ENCODE measurements at places on chromosomes 2 and 18. TPM values are rescaled to one million over a fixed set of nuclear protein-coding genes. Genes with fewer than 3 reads are reported as not detected.

The MAT2A gene
- total RNA-seq: 393 TPM

- H3K4me3 ChIP-seq: no peak overlapping the region
- H3K4me1 ChIP-seq: no peaks in the 10 kb centered on the region
- DNase-seq: no peak
- H3K27me3 ChIP-seq: no peaks in the 10 kb centered on the region
- no peak overlapping the region for H3K27ac ChIP-seq
These were observed 143.9 kb downstream of the L3MBTL4 start for GRCh38 chr18:6270771-6271216.

GRCh38 chr2:185859506-185859905 is 120.9 kb downstream of the FSIP2 start:
- H3K36me3 ChIP-seq: no peaks in the 10 kb centered on the region
- no peak overlapping the region for H3K27ac ChIP-seq
- DNase-seq: no peak
- no peaks in the 10 kb centered on the region for H3K27me3 ChIP-seq

- H3K36me3 ChIP-seq: no peaks in the 10 kb centered on the region
- H3K27me3 ChIP-seq: no peaks in the 10 kb centered on the region
- no peaks in the 10 kb centered on the region for H3K4me1 ChIP-seq
- peak; percentile 63 for DNase-seq
These were observed 27.2 kb downstream of the CROCC2 start for GRCh38 chr2:240933048-240933965.

DNA sequence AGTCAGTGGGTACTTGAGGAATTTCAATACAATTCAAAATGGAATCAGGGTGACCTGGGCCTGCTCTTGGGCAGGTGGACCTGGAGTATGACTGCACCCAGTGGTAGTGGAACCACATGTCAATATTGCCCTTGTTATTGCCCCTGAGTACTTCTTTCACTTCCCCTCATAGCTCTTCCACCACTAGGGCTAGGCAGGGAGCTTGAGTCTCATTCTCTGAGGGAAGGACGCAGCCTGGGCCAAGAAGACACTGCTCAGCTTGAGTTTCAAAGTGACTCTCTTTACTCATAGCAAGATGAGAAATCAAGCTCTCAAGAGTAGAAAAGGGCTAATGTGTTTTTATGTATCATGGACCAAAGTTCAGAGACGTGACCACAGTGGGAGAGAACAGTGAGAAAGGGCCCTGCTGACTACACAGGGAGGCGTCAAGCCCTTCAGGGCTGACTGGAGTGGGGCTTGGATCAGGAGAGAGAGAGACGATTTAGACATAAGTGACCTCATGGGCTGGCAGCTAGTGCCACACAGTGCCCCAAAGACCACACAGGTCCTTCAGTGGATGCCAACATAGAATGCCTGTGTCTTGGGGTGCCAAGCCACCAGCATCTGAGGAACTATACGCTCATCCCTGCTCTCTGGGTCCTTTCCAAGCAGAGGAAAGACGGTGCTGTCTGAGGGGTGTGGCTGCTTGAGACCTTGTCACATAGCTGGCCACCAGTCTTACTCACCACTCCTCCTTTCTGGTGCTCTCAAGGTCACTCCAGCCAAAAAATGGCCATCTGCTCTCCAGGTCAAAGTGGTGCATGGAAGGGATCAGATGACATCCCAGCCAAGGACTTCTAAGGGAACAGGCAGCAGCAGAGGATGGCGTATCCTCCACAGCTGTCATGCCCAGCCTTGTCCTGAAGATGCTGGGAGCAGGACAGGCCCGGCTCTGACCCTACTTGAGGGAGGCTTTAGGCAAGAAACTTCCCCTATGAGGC is 13.0 kb downstream of the PTMA start:
- H3K27ac ChIP-seq: no peak overlapping the region
- H3K4me1 ChIP-seq: no peaks in the 10 kb centered on the region
- H3K4me3 ChIP-seq: no peak overlapping the region
- no peak for DNase-seq
- H3K27me3 ChIP-seq: no peaks in the 10 kb centered on the region

- no peaks in the 10 kb centered on the region for H3K4me1 ChIP-seq
- H3K36me3 ChIP-seq: no peaks in the 10 kb centered on the region
- no peak overlapping the region for H3K27ac ChIP-seq
- no peak for DNase-seq
These were observed 154.3 kb upstream of the FN1 start for GRCh38 chr2:215590010-215590745.

The TP53I3 gene
- 30.2 TPM for total RNA-seq

GRCh38 chr2:980176-980575 is 29.5 kb downstream of the SNTG2 start:
- H3K27me3 ChIP-seq: no peaks in the 10 kb centered on the region
- H3K4me1 ChIP-seq: no peaks in the 10 kb centered on the region
- no peak overlapping the region for H3K27ac ChIP-seq
- no peaks in the 10 kb centered on the region for H3K36me3 ChIP-seq
- no peak for DNase-seq

DNA sequence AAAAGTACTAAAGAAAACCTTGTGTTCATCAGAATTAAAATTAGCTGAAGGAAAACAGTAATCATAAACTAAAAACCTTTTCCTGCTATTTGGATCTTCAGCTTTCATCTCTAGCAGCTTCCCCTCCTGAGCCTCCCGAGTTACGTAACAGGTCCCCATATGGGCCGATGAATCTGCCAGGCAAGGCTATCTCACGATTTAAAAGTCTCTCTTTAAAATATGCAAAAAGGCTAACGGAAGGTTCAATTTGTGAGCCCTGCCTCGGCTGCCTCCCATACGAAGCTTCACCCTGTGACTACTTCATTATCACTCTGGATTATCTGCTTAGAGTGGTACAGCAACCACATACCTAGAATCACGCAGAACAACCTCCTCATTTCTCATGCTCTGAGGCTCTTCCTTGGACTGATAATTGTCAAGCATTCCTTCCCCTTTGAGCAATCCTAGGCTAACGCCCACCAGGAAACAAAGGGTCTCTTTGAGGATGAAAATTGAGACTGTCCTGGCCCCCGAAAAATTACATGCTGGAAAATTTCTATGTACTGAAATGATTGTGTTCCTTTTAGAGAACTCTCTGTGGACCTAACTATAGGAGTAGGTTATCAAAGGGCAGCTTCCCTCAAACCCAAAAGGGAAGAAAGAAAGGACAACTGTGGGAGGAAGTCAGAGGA is 147.4 kb downstream of the ZEB2 start:
- H3K36me3 ChIP-seq: no peaks in the 10 kb centered on the region
- H3K4me3 ChIP-seq: no peak overlapping the region
- no peaks in the 10 kb centered on the region for H3K4me1 ChIP-seq
- H3K27ac ChIP-seq: no peak overlapping the region
- no peaks in the 10 kb centered on the region for H3K27me3 ChIP-seq

DNA sequence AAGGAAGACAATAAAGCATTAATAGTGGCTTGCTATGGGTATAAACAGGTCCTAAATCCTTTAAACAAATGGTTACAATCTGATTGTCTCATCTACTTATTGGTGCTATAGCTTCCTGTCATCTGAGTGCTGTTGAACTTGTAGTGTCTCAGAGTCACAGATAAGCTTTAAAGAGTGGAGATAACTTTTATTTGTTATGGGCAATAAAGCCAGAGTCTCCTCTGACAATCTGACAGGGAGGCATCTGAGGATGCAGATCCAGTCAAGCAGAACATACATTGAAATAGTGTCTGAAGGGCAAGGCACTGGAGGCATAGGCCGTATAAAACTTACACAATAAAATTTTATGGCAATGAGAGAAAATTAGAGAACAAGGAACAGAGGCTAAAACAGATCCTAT is 1132.4 kb upstream of the CDH2 start:
- H3K4me3 ChIP-seq: no peak overlapping the region
- H3K4me1 ChIP-seq: no peaks in the 10 kb centered on the region
- H3K27me3 ChIP-seq: no peaks in the 10 kb centered on the region
- DNase-seq: no peak
- no peak overlapping the region for H3K27ac ChIP-seq

The DIS3L2 gene
- total RNA-seq: 14.8 TPM

The TAF1B gene
- 11.4 TPM for total RNA-seq

The GAL3ST2 gene
- not detected for total RNA-seq

DNA sequence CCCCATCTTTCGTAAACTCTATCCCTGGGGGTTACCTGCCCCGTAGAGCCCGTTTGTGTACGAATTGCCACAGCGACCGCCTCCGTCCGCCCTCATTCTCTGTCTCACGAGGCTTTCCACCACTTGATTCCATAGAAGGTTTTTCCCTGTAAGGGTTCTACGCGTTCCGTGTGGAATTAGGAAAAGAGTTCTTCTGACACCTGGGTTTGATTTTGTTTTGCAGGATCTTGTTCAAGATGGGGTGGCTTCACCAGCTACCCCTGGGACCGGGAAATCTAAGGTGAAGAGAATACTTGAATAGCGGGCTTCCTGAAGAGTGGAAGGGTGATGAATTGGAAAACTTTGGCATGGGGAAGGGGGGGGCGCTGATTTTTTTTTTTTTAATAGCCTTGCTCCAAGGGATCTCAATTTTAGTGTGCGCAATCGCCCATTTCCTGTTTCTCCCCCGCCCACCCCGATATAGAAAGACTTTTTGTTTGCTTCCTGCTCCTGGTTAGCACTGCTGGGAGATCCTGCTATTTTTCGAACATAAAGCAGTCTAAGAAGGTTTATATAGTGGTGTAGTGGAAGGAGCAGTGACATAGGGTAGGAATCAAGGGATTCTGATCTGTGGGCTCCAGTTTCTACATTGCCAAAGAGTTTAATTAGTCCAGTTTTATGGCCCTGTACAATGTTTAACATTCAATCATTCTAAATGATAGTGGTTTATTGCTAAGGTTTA is 564 bp downstream of the GCC2 start:
- no peaks in the 10 kb centered on the region for H3K36me3 ChIP-seq
- peak overlapping the region; percentile 94 for H3K27ac ChIP-seq
- no peak for DNase-seq
- peaks cover 7% of the 10 kb centered on the region for H3K4me1 ChIP-seq
- H3K4me3 ChIP-seq: peak overlapping the region; percentile 89

DNA sequence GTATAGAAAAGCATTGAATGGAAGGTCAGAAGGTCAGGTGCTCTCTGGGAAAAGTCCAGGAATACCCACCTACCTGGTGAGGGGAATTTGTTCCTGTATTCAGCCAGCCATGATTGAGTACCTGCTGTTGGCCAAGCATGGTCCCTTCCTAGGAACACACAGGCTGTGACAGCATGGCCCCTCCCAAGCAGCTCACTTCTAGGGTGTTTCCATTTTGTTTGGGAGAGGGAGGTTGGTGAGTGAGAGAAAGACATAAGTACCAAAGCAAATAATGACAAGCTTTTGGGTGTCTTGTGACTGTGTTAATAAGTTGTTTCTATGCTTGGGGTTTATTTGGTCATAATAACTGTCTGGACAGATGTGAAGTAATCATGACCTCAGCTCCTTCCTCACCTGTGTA is 46.3 kb downstream of the CABLES1 start:
- H3K27ac ChIP-seq: no peak overlapping the region
- H3K27me3 ChIP-seq: no peaks in the 10 kb centered on the region
- no peaks in the 10 kb centered on the region for H3K4me1 ChIP-seq
- no peaks in the 10 kb centered on the region for H3K36me3 ChIP-seq
- no peak overlapping the region for H3K4me3 ChIP-seq

DNA sequence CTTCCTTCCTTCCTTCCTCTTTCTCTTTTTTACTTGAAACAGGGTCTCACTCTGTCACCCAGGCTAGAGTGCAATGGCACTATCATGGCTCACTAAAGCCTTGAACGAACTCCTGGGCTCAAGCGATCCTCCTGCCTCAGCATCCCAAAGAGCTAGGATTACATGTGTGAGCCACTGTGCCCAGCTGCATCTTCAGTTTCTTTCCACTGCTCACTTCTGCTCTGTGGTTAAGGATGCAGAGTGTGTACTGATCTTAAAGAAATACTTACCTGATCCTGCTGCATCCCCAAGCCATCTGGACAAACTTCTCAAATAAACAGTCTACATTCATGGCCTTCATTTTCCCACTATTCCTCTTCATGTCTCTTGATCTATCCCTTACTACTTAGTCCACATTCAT is 13.0 kb downstream of the DPP4 start:
- no peak overlapping the region for H3K4me3 ChIP-seq
- no peaks in the 10 kb centered on the region for H3K36me3 ChIP-seq
- no peaks in the 10 kb centered on the region for H3K27me3 ChIP-seq
- no peaks in the 10 kb centered on the region for H3K4me1 ChIP-seq
- H3K27ac ChIP-seq: no peak overlapping the region

- DNase-seq: no peak
- H3K27me3 ChIP-seq: no peaks in the 10 kb centered on the region
- H3K36me3 ChIP-seq: no peaks in the 10 kb centered on the region
- H3K4me1 ChIP-seq: no peaks in the 10 kb centered on the region
- H3K27ac ChIP-seq: no peak overlapping the region
These were observed 172.9 kb upstream of the CCDC150 start for GRCh38 chr2:196466581-196466980.

DNA sequence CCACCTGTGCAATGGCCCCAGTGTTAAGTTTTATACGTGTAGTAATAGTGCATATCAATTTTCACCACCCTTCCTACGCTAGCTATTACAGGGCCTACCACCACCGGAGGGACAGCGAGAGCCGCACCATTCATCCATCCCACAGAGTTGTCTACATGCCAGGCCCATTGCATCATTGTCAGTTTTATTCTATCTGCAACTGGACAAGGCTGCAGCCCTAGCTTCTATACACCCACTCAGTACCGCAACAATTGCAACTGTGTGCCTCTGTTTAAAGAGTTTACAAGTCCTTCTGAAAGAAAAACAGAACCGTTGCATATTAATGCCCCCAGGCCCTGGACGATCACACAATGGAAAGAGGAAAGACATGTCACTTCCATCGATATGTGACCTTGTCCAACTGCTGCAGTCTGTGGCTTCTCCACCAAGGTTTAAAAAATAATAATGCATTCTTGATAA is 58.6 kb downstream of the ZEB2 start:
- H3K4me1 ChIP-seq: no peaks in the 10 kb centered on the region
- no peak for DNase-seq
- H3K27me3 ChIP-seq: no peaks in the 10 kb centered on the region
- H3K36me3 ChIP-seq: no peaks in the 10 kb centered on the region
- H3K4me3 ChIP-seq: no peak overlapping the region

DNA sequence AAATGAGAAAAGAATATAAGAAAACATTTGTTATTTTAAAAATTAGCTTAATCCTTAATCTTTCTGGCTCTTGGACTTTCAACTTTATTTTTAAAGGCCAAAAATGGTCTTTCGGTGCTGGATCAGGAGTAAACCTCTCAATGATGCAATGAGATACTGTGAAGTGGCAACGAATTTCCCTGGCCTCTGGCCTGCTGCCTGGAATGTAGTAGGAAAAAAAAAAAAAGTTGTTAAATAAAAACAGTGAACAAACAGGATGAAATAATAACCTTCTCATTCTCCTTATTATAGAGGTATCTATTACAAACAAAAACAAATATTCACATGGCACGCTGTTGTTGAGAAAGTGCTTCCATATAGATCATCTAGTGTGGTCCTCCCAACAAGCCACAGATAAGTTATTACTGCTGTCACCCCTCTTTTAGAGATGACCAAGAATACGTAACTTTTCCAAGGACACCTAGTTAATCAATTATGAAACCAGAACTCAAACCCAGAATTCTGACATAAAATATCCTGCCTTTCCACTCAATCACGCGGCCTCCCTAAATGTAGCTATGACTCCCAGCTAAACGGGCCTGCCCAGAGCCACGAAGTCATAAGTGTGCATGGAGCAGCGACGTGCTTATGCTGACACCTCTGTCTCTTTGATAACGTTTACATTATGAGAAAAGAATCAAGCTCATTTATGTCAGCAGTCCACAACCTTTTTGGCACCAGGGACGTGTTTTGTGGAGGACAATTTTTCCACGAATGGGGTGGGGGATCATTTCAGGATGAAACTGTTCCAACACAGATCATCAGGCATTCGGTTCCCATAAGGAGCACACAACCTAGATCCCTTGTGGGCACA is 170.9 kb downstream of the BCL2 start:
- H3K4me1 ChIP-seq: peaks cover 7% of the 10 kb centered on the region
- H3K27me3 ChIP-seq: no peaks in the 10 kb centered on the region
- H3K4me3 ChIP-seq: no peak overlapping the region
- H3K27ac ChIP-seq: peak overlapping the region; percentile 15
- no peaks in the 10 kb centered on the region for H3K36me3 ChIP-seq

GRCh38 chr2:120631236-120631635 is 104.4 kb upstream of the GLI2 start:
- H3K4me1 ChIP-seq: no peaks in the 10 kb centered on the region
- no peak overlapping the region for H3K27ac ChIP-seq

Measured in pancreas (tissue), 10 donors.